Ureter (tissue), 1 donor: ENCODE measurements at places on chromosomes 1 and 21. TPM values are rescaled to one million over a fixed set of nuclear protein-coding genes. Genes with fewer than 3 reads are reported as not detected.

CD48 gene
- 6.0 TPM for total RNA-seq

DNA sequence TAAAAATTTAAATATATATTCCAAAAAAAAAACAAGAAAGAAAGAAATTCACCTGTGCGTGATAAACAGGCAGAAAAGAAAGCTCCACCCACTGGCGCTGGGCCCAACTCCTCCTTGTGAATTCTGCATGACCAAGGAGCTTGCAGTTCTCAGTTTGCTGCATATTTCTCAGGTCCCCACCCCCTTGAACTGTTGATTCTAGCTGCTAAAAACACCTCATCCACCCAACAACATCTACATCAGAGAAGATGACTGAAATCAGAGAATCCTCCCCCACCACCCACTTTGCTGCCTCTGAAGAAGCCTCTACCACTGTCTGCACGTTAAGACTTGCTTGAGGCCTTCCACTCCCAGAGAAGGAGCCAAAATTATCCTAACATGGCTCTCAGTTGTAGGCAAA, 104.8 kb downstream of the RGS2 start:
- DNase-seq: no peak

S100A2 gene
- total RNA-seq: 317 TPM

AIRE gene
- total RNA-seq: not detected
